ENCODE measurements at places on chromosomes 13 and 19.
A peak's percentile ranks its signal among the peaks of the same experiment; 100 is the strongest.

GRCh38 chr13:45280751-45281634 is 60.0 kb downstream of the TPT1 start:
- DNase-seq = peak; percentile 62

GRCh38 chr13:33556828-33557227 is 261.1 kb upstream of the RFC3 start:
- DNase-seq = no peak

DNA sequence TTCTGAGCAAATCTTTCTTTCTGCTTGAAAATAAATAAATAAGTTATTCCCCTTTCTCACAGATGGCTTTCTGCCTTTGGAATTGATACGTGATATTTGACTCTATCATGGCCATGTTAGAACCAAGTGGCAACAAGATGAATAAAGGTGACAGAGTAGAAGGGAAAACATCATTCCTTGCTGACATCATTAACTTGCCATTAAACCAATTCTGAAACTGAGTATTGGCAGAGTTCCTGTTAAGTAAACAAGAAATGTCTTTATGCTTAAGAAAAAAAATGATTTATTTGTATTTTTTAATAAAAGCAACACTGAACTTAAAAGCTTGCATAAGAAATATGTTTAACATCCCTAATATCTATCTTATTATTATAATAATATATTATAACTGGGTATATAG is 828.1 kb downstream of the PCDH9 start:
- DNase-seq = no peak

DNA sequence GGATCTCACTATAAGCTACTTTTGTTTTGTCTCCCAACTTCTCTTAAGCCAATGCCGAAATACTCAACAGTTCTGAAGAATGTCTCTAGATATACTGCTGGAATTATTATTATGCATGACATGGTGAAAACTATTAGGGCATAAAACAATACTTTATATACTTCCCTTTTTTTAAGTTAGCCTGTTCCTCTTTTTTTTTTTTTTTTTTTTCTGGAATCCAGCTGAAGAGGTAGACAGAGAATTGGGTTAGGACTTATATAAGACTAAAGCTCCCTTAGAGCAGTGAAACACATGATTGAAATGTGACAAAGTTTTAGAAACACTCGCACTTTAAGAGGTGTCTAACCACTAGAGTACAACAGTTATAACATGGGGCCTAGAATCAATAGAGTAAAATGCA is 850.9 kb upstream of the PCDH9 start:
- DNase-seq = no peak

DNA sequence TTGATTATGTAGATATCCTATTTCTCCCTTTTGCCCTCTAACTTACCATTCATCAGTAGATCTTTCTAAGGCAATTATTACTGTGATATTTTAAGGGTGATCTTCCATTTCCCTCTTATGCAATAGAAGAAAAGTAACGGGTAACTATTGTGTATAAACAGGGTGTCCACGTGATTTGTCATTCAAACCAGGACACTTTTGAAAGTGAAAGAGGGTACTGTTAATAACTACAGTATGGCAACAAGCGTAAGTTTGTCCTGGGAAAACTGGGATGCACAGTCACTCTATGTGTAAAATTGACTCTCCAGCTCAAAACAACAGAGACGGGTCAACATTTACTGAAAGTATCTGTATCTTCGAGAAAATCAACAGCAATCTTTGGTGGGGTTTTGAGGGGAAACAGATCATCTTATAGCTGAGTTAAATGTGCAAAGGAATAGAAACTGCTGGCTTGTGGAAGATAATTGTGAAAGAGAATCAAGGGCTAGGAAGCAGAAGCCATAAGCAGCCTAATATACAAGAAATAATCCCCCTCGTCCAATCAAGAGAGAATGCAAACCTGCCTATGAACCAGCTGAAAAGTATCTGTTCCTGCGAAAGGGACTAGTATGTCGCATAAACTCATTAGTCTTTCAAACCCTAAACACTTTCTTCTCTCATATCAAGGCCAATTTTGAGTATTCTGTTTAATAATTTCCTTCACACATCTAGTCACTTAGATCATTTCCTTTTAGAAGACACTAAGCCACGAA is 126.7 kb downstream of the FOXO1 start:
- DNase-seq = no peak

DNA sequence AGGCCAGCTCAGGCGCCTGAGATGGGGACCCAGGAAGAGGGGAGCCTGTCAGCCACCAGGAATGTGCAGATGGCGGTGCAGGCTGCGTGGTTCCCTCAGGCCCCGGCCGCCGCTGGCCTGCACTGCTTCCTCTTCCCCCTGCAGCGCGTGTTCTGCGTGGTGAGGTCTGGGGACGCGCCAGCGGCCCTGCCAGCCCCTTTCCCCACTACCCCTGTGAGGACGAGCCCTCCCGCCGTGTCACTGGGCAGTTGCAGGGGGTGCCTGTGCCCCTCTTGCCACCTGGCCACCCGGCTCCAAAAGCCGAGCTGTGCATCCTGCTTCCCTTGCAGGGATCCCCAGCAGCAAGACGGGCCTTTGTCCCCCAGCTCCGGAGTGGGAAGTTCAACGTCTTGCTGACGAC is 58.4 kb downstream of the SMARCA4 start:
- no peak for DNase-seq

DNA sequence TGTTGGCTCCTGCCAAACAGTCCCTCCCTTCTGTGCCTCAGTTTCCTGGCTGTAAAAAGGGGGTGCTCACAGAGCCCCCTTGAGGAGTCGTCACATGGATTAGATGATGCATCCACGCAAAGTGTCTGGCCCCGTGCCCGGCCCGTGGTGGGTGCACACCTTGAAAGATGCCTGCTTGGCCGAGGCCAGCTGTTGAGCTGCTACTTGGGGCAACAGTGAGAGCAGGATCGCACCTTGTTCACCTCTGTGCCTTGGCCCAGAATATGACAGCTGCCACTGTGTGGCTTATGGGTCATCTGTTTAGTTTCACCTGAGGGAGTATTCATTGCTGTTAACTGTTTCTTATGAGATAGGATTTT is 17.7 kb downstream of the CRTC1 start:
- DNase-seq = no peak

DNA sequence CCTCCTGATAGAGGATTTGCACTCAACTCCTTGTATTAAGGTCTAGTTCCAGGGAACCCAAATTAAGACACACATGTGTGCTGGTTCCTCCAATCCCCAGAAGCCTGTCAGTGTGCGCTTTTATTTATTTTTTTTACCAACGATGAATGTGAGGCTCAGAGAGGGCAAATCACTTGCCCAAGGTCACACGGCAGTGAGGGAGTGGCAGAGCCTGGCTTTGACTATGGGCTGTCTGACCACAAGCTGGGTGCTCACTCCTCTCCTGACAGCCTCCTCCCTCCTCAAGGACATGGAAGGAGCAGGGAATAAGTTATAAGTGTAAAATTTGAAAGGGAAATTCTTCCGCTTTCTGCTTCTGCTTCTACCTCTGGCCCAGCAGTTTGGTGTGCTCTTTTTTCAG is 48.9 kb downstream of the CYP4F22 start:
- no peak for DNase-seq

DNA sequence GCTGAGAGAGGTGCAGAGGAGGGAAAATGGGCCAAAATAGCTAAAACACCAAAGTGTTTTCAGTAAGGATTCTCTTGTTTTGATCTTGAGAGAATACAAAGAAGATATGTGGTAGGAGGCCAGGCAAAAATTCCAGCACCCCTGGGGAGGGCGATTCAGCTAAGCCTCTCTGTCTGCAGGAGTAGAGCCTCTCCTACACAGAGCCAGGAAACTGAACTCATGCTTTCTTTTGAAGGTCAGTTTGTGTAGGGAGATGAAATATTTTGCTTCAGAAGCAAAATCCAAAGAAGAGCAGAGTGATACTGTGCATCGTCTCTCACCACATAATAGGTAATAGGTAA is 565.0 kb downstream of the FGF9 start:
- DNase-seq = no peak

GRCh38 chr19:31516756-31517155 is 167.5 kb upstream of the TSHZ3 start:
- DNase-seq = no peak

- DNase-seq = peak; percentile 70
Observed at GRCh38 chr13:51814825-51815650, 11.1 kb upstream of the DHRS12 start.

GRCh38 chr13:113954046-113954835 is 19.6 kb downstream of the C13orf46 start:
- no peak for DNase-seq

- no peak for DNase-seq
Observed at GRCh38 chr19:39304185-39304513, 7.9 kb downstream of the IFNL1 start.

GRCh38 chr19:54206831-54207177 is 6.1 kb downstream of the RPS9 start:
- no peak for DNase-seq

DNA sequence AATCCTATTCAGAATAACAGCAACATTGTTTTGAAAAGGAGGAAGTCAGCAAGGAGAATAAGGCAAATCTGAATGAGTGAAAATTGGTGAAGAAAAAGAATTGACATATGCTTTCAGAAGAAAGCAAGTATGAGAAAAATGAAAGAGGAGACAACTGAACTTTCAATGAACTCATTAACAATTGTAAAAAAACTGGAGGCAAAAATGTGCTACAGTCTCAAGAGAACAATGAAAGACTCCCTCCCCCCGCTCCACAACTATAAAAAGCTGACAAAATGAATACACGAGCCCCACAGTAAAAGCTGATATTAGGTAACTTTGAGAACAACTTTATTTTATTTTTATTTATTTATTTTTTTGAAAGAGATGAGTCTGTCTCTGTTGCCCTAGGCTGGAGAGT is 373.1 kb downstream of the DIAPH3 start:
- DNase-seq = no peak

GRCh38 chr13:46648166-46648607 is 95.2 kb downstream of the LRCH1 start:
- DNase-seq = no peak

- no peak for DNase-seq
Observed at GRCh38 chr13:41075034-41075433, 13.7 kb downstream of the WBP4 start.

- no peak for DNase-seq
Observed at GRCh38 chr19:43623889-43624670, 4.7 kb upstream of the ZNF428 start.

DNA sequence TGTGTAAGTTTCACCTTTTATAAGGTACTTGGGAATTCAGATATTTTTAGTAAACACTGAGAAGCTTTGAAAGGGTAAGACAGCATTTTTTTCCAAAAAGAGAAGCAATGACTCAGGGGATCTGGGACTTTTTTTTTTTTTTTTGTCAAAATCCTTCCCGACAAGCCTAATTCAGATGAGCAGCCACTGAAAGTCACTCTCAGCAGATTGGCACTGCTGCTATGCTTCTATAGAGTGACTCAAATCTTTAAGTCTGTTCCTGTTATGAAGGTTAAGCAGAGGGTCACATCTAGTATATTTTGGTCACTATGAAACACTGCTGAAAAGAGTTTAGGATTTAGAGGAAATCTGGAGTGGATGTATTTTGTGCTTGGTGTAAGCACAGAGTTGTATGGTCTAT is 571.1 kb downstream of the MYO16 start:
- DNase-seq = no peak

DNA sequence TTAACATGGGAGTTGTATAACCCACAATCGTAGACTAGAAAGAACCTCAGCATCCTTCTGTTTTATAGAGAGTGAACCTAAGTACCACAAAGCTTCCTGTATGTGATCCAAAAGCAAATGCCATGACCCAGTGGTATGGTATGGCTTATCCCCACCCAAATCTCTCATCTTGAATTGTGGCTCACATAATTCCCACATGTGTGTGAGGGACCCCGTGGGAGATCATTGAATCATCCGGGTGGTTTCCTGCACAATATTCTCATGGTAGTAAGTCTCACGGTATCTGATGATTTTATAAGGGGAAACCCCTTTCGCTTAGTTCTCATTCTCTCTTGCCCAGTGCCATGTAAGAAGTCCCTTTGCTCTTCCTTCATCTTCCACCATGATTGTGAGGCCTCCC is 587.9 kb downstream of the LMO7 start:
- no peak for DNase-seq

Data from stimulated activated CD4-positive, alpha-beta T cell treated with anti-CD3 and anti-CD28 coated beads, Interleukin-1b, Interleukin-23, amount 100 ng/mL, for 48 hours (primary cell).